Activated T-cell treated with anti-CD3 and anti-CD28 coated beads for 48 hours (primary cell): ENCODE measurements at places on chromosomes 12 and 14.

DNA sequence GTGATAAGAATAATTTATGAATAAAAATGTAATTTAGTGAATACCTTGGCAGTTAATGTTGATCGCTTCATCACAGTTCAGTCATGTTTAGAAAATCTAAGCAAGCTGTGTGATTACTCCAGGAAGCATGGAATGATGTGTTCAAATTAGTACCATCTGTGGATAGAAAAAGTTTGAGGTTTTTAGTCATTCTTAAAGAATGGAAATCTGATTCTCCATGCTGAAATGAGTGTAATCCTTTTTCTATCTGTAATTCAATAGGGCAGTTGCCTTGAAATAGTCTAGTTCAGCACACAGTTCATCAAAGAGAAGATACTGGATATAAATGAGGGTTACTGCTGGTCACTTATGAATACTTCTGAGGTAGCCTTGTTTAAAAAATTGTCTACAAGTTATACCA is 127.2 kb upstream of the MYF6 start:
- DNase-seq: no peak

DNA sequence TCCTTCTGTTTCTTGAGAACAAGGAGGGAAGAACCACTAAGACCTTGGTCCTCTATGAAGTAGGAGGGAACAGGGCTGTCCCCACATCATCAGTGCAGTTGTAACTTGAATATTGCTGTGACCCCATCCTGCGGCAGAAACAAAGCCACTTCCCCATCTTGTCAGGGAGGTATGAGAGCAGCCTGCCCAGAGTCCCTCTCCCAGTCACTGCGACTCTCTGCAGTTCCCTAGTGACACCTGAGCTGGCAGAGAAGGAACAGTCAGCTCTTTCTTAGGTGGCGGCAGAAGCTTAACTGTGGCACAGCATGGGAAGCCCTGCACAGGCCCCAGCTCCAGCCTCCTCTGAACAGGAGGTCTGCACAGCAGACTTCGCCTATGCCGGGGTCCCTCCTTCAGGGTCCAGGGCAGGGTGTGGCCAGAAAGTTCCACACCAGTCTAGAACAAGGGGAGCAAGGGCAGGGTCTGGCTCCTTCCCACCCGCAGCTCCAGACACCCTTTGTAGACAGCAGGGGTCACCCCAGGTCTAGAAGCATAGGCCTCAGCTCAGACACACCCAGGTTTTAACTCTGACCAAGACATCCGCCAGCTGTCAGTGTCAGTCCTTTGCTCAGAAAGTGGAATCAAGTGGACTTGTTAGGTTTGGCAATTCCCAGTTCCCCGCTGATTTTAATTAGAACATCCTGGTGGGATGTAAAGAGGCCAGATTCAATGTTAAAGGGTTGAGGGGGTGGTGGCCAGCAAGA is 36.8 kb downstream of the DEGS2 start:
- DNase-seq: no peak

DNA sequence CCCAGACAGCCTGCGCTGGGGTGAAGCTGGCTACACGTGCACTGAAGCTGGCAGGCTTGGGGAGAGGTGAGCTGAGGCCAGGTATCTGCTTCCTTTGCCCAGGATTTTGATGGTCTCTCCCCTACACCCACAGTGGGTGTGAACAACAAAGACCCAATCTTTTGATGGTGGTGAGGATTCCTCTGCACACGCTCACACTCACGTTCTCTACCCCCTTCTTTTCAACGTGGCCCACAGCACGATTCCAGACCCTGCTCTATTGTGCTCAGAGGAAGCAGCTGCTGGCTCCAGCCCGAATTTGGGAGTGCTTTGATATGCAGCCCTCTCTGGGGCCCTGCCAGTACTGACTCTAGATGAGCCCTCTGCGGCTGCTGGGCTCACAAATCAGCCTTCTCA is 4.9 kb downstream of the CD9 start:
- DNase-seq: no peak

- DNase-seq: no peak
These were observed 25.9 kb downstream of the SPX start for GRCh38 chr12:21551841-21552465.

GRCh38 chr14:55702511-55702910 is 122.5 kb downstream of the KTN1 start:
- DNase-seq: no peak

- DNase-seq: no peak
These were observed 4.7 kb downstream of the SRGAP1 start for GRCh38 chr12:63849106-63849620.
